Activated T-helper 2 cell treated with anti-CD3 and anti-CD28 coated beads, Interferon-gamma antibody, Interleukin-2, Interleukin-4, amounts not matched to agents 10 μg/mL and 5 μg/mL and 100 μg/mL, durations not matched to agents 14 hours and 24 hours and 36 hours (primary cell): ENCODE measurements at places on chromosomes 6 and 20.
A peak's percentile ranks its signal among the peaks of the same experiment; 100 is the strongest.

- DNase-seq = no peak
These were observed 59.3 kb downstream of the DLL1 start for GRCh38 chr6:170231293-170232185.

DNA sequence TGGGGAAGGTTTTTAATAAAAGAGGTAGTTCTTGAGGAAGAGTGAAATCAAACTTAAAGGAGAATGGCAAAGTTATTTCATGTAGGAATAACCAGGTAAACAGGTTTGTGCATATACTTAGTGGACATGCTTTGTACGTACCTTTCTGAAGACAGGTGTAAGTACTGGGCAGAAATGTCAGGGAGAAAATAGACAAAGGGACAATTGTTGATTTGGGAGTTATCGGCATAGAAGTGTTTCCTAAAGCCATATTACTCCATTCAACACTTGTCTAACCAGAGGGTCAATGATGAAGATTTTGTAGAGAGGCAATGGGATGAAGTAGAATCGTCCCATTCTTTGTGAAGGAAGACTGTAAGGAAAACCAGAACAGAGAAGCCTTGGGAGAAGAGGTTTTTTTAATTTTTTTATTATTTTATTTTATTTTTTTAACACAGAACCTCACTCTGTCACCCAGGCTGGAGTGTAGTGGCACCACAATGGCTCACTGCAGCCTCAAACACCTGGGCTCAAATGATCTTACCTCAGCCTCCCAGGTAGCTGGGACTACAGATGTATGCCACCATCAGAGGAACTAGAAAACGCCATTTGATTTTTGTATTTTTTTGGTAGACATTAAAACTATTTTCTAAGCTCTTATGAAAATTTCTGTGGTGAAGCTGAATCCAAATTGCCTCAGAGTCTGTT is 18.0 kb downstream of the SMAP1 start:
- DNase-seq = no peak

DNA sequence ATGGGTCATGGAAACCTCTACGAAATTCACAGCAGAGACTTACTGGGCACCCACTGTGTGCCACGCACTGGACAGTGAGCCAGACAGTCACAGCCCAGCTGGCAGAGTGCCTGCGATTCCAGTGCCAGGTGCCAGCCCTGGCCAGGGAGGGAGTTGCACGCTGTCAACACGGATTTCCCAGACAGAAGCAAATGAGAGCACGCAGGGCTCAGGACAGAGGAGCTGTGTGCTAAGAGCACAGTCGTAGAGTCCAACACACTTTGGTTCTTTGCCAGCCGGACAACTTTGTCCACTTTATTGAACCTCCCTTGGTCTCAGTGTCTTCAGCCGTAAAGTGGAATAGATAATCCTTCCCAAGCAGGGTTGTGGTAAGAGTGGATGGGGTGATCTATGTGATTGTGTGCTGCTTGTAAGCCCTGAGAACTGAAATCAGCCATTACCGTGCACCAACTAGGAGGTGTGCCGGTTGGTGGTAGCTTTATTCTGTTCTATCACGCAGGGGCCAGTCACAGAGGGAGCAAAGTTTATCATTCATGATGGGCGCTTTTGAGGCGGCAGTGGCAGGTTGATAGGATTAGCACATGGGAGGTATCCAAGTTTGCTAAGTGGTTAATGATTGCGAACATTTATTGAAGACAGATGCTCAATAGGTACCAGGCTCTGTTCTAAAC is 40.6 kb downstream of the SIRPA start:
- no peak for DNase-seq

DNA sequence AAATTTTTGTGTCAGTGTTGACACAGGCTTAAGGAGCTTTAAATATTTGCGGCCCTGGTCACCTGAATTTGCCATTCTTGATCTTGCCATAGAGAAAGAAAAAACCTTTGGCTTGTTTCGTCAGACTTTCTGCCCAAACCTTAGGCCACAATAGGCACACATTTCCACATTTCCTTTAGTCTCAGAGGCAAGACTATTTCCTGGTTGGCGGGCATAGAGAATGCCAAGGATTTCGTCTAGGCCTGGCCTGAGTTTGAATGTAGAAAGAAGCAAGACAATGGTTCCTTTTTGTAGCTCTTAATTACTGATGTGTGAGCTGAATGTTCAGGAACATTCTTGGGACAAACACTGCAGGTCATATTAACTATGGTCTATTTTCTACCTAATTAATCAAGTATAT is 108.1 kb downstream of the TRMT11 start:
- no peak for DNase-seq

- no peak for DNase-seq
These were observed 125.1 kb upstream of the NXT1 start for GRCh38 chr20:23225407-23226060.

- DNase-seq = no peak
These were observed 578.2 kb upstream of the NRSN1 start for GRCh38 chr6:23547851-23548250.

GRCh38 chr6:39228992-39229767 is at the start of gene KCNK5:
Gene KCNK5, minus strand, starts transcription at chr6:39229475. Its CDS starts 364 bp downstream, at chr6:39229111.
- DNase-seq = peak; percentile 86

DNA sequence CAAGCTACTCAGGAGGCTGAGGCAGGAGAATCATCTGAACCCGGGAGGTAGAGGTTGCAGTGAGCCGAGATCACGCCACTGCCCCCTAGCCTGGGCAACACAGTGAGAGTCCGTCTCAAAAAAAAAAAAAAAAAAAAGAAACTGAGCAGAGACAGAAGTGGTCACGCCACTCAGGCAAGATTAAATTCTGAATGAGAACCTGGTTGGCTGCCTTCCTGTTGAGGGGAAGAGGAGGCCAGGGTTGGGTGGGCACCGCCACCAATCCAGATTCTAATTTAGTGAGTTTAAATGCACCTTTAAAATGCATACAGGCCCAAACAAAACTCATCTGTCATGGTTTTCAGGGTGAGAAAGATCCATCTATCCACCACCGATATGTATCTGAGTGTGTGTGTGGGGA is 23.7 kb upstream of the CCDC167 start:
- no peak for DNase-seq

DNA sequence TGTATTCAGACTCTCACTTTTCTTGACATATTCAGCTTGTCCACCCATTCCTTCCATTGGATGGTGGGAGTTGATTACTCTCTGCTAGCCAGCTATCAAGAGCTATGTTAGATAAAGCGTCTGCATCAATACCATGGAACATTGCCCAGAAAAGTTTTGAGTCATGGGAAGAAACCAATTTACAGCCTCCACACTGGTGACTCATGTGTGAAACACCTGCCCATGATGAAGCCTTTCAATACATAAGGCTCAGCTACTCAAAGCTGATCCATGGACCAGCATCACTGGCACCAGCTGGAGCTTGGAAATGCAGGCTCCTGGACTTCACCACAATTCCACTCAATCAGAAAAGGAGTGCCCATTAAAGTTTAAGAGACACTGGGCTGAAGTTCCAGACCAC is 16.1 kb downstream of the PLA2G7 start:
- DNase-seq = no peak

GRCh38 chr20:31833130-31833930 is 12.1 kb downstream of the FOXS1 start:
- DNase-seq = peak; percentile 34

GRCh38 chr20:32804022-32804715 is 15.6 kb upstream of the MAPRE1 start:
- DNase-seq = no peak

DNA sequence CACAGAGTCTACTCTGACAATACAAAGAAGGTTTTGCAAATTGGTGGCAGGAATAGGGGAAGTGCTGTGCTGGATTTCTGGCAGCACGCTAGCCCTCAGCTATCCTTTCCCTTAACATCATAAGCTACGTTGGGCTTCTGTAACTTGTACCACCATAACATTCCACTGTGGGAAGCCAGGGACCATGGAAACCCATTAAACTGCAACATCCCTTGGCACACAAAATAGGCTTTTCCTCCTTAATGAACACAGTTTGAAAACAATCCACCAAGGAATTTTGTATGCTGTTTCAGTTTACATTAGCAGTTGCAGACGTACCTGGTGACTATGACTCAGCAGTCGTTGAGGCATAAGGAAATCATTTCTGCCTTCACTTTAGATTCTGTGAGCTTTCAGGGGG is 203.9 kb upstream of the RAB32 start:
- no peak for DNase-seq

DNA sequence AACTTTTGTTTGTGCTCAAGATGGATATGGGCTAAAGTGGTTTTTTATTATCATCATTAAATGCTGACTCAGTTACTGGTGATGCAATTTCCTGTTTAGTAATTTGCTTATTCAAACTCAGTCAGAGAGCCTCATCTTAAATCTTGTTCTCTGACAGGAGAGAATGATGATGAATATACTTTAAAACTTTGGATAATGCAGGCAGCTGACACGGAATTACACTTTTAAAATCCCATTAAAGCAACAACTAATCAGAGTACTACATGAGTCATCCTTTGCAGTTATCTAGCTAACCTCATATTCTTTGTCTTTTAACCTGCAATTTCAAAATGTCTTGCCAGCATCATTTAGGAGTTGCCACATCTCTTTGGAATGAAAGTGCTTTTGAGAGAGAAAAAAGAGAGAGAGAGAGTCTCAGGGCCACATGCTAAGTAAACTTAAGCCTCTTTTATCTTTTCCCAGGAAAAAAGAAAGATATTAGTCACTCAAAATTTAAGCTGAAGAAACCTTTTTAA is 9.2 kb upstream of the C6orf141 start:
- no peak for DNase-seq

- no peak for DNase-seq
These were observed 467 bp downstream of the TREML4 start for GRCh38 chr6:41228616-41229015.

GRCh38 chr6:150299873-150300485 is 68.8 kb upstream of the IYD start:
- DNase-seq = no peak

DNA sequence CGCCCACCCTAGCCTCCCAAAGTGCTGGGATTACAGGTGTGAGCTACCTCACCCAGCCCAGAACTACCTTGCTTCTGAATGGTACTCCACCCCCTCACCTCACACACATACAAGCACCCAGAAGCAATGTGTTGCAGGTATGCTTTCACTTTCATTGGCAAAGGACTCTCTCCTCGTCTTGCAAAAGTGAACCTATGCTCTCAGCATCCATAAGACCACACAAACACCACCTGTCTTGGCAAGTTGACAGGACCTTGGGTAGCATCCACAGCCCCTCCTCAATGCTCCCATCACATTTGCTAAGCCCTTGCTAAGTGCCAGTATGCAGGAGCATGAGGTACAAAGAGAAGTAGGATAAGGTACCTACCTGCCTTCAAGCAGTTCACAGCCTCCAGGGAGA is 3.7 kb downstream of the KIF13A start:
- DNase-seq = no peak

- DNase-seq = no peak
These were observed 233.8 kb downstream of the SYNDIG1 start for GRCh38 chr20:24703284-24703610.

DNA sequence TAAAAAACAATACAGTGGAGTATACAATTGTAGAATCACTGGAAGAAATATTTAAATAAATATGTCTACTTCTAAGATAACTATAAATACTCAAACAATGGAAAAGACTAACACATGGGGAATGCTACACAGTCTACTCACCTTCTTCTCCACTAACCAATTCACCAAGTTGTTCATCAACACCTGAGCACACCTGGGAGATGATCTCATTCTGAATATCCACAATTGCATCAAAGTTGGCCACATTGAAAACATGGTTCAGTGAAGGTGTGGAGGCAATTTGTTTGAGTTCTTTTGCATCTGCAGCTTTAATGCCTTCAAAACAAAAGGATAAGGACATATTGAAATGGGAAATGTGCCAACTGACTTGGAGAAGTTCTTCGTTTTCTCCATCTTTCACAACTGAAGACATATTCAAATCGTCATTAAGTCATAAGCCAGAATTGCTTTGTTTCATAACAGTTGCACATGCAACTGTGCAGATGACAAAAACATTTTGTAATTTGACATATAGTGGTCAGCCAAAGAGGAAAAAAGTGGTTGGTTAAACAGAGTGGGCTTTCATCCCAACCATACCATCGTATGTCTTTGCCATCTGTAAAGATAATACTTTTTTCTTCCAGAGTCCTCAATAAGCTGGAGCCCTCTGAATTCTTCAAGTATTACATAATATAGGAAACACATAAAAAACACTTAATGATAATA is 17.5 kb downstream of the COL12A1 start:
- no peak for DNase-seq

GRCh38 chr6:137791281-137792159 is 75.5 kb upstream of the TNFAIP3 start:
- no peak for DNase-seq

- DNase-seq = peak; percentile 49
These were observed 2.9 kb downstream of the EEF1A2 start for GRCh38 chr20:63495741-63496595.

DNA sequence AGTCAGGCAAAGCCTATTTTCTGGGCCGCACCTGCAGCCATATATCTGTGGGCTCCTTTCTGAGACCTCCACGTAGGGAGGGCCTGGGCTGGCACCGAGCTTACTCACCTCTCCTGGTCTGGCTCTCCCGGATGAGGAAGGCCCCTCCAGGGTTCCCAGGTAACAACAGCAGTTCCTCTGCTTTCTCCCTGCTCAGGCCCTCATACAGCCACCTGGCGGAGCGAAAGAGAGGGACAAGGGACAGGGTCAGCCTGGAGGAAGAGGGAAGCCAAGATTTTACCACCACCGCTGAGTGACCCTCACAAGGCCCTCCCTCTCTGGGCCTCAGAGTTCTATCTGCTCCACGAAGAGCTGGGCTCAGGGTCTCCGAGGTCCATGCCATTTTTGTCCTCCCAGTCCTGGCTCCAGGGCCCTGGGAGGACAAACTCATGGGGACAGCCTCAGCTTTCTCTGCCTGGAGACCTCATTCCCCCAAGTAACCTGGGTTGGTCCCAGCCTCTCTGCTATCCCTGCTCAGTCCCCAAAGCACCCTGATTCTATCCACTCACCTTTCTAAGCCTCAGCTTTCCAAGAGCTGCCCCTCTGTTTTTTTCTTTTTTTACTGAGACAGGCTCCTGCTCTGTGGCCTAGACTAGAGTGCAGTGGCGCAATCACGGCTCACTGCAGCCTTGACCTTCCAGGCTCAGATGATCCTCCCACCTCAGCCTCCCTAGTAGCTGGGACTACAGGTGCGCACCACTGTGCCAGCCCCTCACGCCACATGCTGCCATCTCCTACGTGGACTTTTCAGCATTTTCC is 13.3 kb downstream of the SLA2 start:
- no peak for DNase-seq
